ENCODE measurements at places on chromosomes 2 and 18.

DNA sequence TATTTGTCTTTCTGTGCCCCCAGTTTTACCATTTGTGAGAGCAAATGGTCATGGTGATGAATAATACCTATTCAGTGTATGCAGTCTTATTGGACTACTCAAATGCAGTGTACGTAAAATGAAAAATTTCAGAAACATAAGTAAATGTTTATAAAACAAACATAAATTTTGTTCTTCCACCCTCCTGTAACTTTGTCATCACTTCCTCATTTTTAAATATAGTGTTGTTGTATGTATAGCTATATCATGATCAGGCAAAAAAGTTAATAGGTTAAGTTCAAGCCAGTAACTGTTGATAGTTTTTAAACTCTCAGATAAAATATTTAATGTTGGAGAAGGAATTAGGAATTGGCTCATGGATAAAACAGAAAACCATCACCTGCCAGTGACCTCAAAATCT is 93.2 kb downstream of the KLF7 start:
- no peak for DNase-seq

GRCh38 chr2:224532931-224533330 is 52.2 kb downstream of the CUL3 start:
- DNase-seq: no peak

DNA sequence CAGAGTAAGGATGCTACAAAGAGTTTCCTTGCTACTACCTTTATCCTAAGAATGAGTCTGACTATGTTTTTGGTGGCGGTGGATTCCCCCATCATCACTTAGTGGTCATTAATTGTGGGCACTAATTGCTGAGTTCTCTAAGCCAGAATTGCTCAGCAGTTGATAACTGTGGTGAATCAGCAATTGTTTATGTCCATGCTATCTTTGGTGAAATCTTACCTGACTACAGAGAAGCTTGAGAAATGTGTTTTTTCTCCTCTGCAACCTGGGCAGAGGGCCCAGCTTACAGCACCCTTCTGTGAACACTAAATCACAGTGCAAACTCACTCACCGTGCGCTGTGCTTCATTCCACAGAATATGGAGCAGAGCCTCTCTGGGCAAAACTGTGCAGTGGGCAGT is 683.6 kb downstream of the CNTNAP5 start:
- no peak for DNase-seq

- DNase-seq: no peak
These were observed 37.5 kb downstream of the TBC1D8 start for GRCh38 chr2:101113441-101114267.

- DNase-seq: no peak
These were observed 8.0 kb downstream of the GNLY start for GRCh38 chr2:85702172-85702571.

GRCh38 chr2:239778861-239779558 is 246.1 kb downstream of the NDUFA10 start:
- DNase-seq: peak; percentile 47

- no peak for DNase-seq
These were observed 33.8 kb downstream of the GPC1 start for GRCh38 chr2:240469239-240469636.

DNA sequence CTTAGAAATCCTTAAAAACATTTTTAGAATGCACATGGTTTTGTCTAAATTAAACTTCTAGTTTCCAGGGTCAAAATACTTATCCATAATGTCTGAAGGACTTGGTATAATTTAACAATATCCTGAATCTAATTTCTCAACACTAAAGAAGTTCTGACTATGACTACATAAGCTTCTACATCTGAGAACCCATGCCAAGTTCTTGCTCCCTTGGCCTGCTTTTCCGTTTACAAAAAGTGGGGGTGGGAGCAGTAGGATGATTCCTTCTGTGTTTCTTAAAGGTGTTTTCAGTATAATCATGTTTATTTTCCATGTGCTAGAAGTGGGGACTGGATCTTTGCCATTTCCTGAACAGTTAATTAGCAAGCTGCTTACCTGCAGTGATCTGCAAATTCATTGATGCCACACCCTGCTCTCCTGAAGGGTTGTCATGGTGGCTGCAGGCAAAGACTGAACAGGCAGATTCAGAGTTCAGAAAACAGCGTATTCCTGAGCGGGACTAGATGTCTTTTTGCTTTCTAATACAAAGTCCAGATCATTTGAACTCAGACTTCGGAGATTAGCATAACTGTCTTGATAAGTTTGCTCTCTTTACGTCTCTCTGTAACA is 36.2 kb downstream of the ADNP2 start:
- DNase-seq: no peak

DNA sequence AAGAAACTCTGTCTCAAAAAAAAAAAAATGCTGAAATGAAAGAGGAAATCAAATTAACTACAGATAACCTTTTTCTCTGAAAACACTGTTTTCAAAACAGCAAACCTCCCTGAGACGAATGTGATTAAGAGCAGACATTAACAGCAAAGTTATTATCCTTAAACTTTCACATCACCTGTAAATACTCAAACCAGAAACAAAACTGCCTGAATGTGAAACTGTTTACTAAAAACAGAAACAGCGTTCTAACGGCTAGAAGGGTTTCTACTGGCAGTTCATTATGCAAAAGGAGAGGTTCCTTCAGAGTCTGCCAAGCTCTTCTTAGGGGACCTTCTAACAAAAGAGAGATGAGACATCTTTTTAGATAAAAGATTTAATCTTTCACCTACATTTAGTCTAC is 45.9 kb downstream of the PNO1 start:
- no peak for DNase-seq

- DNase-seq: no peak
These were observed 148.0 kb upstream of the KCTD1 start for GRCh38 chr18:26696308-26696707.

DNA sequence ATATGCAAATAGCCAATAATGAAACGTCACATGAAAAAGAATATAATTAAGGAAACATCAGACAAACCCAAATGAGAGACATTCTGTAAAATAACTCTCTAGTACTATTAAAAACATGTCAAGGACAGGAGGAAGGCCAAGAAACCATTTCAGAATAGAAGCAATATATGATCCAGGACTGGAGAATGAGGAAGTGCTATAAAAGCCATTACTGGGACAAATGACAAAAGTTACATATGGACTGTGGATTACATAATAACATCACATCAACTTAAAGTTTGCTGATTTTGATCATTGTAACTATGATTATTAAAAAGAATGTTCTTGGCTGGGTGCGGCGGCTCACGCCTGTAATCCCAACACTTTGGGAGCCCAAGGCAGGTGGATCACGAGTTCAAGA is 81.3 kb downstream of the CRACDL start:
- no peak for DNase-seq

GRCh38 chr2:40192864-40193669 is 258.8 kb downstream of the SLC8A1 start:
- no peak for DNase-seq

DNA sequence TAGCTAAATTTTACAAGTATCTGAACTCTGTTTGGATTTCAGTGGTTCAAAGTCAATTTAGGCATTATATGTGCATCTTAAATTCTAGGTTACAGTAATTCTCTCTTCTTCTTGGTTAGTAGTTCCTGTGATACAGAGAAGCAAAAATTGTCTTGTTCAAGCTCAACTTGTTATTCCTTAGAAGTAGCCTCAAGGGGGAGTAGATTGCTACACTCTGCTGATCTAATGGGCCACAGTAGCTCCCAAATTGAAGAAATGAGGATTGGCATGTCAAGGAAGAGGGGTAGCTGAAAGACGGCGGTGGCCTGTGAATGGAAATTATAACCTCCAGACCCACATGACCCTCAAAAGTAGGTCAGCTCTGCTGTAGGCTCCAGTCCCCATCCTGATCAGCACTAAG is 334.7 kb downstream of the HRH4 start:
- DNase-seq: no peak

GRCh38 chr2:188085421-188085820 is 206.3 kb upstream of the GULP1 start:
- DNase-seq: no peak

DNA sequence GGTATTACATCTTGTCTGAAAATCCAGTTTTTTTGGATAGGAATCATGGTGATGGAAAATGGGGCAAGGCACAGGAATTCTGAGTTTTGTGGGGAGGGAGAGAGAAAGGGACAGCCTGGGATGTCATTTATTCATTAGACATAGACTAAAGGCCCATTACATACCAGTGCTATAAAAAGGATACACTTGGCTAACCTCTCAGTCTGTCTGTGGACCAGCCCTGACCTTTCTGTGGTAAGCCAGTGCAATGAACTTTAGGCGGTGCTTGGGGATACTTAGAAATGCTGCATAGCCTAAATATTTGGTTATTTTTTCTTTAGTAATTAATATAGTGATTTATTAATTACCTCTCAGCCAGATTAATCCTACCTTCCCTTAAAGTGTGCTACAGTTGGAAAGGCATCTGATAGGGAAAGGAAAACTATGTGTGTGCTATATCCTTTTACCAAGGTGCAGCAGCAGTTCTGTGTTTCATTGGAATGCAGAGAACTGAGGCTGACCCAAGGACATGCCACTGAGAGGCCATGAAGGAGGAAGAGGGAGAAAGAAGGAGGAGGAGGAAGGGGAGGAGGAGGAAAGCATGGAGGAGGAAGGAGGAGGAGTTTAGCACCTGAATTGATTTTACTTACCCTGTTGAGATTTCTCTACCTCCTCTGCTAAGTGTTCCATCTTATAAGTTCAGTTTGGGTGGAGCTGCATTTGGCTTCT is 37.5 kb downstream of the KCNS3 start:
- no peak for DNase-seq

DNA sequence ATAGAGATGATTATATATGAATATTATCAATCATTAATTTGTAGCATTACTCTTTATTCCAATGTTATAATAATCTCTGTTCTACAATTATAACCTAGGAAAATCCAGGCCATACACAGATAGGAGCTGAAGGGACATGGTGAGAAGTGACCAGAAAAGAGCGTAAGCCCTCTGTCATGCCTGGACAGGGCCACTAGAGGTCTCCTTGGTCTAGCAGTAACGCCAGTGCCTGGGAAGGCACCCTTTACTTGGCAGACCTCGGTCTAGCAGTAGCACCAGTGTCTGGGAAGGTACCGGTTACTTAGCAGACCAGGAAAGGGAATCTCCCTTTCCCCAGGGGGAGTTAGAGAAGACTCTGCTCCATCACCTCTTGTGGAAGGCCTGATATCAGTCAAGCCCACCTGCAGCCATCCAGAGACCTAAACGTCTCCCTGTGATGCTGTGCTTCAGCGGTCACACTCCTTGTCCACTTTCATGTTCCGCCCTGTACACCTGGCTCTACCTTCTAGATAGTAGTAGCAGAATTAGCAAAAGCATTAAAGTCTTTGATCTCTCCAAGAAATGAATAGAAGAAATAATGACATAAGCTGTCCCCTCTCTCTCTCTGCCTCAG is 447.5 kb upstream of the FSIP2 start:
- DNase-seq: no peak

- no peak for DNase-seq
These were observed 10.4 kb upstream of the UBE2E3 start for GRCh38 chr2:180970016-180970415.

- DNase-seq: no peak
These were observed 29.0 kb downstream of the HDLBP start for GRCh38 chr2:241286348-241287090.

DNA sequence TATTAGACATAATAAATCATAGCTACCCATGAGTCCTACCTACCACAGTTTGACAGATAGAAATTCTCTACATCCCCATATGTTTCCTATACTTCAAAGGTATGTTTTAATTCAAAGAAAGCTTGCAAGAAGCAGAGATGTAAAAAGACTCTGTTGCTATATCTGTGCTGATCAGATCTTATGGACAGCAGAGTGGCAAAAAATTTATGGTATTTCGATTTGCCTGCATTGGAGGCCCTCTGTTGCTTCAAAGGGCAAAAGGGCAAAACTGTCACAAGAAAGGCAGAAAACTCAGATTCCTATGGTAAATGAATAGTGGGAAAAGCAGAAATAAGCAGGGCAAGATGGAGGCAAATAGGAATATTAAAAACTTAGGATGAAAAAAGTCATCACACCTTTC is 447.8 kb upstream of the SPHKAP start:
- no peak for DNase-seq

All from suprapubic skin (tissue), 4 donors.